ENCODE measurements at places on chromosomes 3 and 15.
A peak's percentile ranks its signal among the peaks of the same experiment; 100 is the strongest.

DNA sequence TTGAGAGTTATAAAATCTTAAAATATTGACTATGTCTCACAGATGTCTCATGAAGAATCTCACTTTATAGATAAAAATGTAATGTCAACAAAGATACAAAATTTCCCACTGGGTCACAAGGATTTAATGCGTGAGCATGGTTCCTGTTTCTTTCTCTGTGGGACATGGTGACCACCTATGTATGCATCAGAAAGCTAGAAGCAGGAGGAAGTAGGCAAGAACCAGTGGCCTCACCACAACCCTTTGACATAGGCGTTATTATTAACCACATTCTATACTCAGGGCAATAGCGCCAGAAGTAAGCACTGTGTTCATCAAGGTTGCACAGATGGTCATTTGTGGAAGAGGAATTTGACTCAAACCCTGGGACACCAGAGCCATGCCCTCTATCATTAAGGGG lies 11.7 kb upstream of the ADAMTS17 start:
- no peak for DNase-seq

- DNase-seq: no peak
These were observed 525.5 kb upstream of the BCHE start for GRCh38 chr3:166362698-166363097.

GRCh38 chr3:87413814-87414213 lies 137.4 kb upstream of the POU1F1 start:
- peak; percentile 38 for DNase-seq

GRCh38 chr3:141231952-141232823 lies 563 bp downstream of the PXYLP1 start:
- no peak for DNase-seq

DNA sequence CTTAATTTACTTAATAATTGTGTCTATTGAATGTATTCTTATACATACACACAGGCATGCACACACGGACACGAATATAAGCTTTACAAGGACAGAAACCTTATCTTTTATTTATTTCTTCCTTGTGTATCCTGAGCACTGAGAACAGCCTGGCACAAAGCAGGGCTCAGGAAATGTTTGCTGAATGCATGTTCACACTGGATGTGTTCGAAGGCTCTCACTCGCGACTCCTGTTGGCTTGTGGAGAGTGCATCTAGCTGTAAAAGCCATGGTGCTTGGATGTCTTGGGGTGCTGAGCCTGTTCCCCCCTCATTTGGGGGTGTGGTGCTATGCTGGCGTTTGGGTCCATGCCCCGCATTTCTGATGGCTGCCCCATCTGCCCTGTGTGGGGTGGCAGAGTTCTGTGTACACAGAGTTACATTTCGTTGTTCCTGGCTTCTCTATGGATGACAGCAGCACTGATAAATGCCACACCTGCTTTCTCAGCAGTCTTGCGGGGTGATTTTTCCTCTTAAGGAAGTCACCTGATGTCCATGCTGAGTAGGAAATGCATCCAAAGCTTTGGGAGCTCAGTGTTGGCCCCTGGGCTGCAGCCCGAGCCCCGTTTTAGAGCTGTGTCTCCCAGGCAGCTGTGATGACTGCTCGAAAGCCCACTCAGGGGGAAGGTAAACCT lies 148.5 kb downstream of the IGF1R start:
- no peak for DNase-seq

DNA sequence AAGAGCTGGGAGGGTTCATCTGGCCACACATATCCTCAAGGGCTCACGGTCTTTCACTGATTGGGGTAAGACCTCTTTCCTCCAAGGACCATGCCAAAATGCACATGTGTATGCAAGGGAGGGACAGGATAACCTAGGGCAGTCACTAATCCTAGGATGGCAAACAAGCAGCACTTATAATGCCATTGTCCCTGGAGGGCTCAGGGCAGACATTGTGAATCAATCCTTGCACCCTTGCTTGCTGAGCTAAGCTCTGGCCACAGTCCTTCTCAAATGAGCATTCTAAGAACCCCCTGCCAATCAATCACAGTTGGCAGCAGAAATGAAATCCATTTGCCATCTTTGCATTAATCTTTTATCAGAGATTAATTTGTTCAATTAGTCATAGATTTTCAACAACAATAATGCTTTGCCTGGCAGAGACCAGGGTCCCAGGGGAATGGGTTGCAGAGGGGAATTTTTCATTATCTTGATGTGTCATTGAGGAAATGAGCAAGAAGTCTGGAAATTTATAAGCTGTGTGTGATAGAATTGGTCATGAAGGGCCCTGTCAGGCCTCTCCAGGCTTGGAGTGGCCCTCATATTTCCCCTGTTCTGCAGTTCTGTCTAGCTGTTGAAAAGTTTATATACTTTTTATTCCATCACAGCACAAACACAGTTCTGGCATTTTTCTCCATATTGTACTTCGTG lies 57.2 kb upstream of the KY start:
- peak; percentile 23 for DNase-seq

- no peak for DNase-seq
These were observed 172.0 kb downstream of the MTHFS start for GRCh38 chr15:79724804-79725203.

- DNase-seq: peak; percentile 65
These were observed 29.8 kb downstream of the KPNA1 start for GRCh38 chr3:122484985-122485384.

DNA sequence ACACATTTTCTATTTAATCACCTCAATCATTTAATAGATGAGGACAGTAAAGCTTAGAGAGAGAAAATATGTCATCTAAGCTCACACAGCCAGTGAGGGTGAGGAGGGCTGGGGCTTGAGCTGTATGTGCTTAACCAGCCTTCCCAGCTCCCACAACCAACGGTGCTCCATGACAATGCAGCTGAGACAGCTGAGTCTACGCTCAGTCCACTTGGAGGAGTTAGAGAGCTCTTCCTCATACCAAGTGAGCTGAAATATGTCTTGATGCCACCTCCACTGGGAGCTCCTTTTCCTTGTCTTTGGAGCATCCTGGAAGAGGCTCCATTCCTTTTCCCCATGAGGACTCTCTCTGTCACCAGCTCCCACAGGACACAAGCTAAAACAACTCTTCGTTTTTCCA lies 9.3 kb downstream of the HOMER2 start:
- DNase-seq: no peak

DNA sequence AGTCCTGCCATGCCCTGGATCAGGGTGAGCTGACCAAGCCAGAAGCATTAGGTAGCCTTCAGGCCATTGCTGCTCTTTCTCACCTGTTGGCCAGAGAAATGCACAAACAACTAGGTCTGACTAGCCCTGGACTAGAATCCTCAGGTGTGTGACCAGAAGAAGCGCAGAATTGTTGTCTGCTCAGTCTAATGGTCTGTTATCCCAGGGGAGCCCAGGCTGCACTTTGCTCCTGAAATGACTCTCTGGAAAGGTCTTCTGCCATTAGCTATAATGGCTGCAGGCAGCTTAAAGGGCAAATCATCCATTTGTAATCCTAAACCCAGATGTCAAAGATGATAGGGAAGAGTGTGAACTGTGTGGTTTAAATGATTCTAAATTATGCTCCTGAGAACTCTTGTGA lies 246.1 kb downstream of the NFKBIZ start:
- no peak for DNase-seq

DNA sequence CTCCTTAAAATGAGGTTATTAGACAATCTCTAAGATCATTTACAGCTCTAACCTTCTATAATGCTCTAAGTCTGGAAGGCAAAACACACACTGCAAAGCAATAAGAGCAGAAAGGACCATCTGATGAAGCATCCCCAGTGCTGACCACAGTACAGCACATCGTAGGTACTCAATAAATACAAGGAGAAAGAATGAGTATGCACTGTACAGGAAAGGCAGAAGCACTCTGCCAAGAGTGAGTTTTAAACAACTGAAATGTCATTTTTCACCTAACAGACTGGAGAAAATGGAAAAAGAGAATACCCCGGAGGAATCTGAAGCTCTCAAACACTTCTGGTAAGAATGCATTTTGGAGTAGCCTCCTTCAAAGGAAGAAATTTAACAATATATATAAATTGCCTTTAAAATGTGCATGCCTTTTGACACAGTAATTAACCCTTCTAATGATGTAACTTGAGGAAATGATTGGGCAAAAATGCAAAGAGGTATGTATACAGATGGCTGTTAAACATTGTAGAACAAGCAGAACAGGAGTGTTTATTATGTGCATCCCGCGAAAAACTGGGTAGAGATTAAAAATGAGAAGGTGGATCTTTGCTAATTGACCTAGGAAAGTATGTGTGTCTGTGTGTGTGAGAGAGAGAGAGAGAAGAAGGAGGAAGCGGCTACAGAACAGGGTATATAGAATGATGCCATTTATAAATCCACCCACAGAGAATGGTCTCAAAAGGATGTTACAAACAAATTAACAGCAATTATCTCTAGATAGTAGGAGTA lies 8.0 kb upstream of the OXTR start:
- DNase-seq: no peak

DNA sequence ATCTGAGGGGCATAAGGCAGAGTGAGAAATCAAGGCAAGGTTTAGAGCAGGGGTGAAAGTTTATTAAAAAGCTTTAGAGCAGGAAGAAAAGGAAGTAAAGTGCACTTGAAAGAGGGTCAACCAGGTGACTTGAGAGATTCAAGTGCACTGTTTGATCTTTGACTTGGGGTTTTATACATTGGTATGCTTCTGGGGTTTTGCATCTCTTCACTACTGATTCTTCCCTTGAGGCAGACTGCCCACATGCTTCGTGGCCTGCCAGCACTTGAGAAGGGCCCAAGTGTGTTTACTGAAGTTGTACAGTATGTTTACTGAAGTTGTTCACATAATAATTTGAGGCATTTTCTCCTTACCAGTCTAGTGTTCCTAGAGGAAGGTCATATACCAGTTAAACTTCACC lies 367.0 kb upstream of the UBE2E2 start:
- DNase-seq: no peak

GRCh38 chr3:4897765-4898453 lies 81.3 kb upstream of the BHLHE40 start:
- no peak for DNase-seq

DNA sequence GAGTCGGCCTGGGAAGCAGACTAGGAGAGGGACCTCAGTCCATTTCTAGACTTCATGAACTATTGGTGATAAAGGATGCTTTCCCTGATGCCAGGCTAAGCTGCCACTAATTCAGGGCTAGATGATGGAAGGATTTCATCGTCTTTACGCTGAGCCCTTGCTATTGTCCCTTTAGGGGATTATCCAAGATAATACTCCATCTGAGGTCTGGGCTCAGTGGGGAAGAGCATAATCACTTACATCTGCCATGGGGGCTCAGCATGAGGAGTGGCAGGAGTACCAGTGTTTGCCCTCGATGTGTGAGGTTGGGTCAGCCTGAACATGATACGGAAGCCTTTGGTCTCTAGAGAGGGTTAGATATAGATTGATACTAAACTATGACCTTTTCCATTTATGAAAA lies 47.3 kb downstream of the PTPRG start:
- no peak for DNase-seq

- no peak for DNase-seq
These were observed 33.7 kb upstream of the CD47 start for GRCh38 chr3:108124337-108125152.

DNA sequence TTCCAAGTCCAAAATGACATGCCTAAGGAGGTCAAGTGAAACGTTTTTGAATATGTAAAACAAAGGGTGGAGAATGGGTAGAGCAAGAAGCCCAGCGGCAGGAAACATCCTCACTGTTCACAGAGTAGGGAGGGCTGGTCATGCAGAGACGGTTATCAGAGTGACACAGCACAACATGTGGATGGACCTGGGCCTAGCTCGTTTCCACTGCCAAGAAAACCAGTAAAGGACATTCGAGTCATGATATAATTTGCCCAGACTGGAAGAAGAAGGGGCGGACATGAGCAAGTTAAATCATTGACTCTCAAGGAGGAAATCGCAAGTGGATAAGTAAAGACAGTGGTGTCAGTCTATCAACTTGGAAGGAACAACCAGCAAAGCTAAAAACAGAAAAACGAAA lies 89.3 kb downstream of the LRIG1 start:
- no peak for DNase-seq

DNA sequence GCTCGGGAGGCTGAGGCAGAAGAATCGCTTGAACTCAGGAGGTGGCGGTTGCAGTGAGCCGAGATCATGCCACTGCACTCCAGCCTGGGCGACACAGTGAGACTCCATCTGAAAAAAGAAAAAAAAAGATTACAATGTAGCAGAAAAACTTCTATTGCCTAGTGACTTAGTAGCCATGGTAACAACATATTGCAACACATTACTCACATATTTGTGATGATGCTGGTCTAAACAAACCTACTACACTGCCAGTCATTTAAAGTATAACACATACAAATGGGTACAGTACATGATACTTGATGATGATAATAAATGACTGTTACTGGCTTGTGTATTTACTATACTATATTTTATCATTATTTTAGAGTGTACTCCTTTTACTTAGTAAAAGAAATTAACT lies 125.6 kb downstream of the PLOD2 start:
- DNase-seq: peak; percentile 22

DNA sequence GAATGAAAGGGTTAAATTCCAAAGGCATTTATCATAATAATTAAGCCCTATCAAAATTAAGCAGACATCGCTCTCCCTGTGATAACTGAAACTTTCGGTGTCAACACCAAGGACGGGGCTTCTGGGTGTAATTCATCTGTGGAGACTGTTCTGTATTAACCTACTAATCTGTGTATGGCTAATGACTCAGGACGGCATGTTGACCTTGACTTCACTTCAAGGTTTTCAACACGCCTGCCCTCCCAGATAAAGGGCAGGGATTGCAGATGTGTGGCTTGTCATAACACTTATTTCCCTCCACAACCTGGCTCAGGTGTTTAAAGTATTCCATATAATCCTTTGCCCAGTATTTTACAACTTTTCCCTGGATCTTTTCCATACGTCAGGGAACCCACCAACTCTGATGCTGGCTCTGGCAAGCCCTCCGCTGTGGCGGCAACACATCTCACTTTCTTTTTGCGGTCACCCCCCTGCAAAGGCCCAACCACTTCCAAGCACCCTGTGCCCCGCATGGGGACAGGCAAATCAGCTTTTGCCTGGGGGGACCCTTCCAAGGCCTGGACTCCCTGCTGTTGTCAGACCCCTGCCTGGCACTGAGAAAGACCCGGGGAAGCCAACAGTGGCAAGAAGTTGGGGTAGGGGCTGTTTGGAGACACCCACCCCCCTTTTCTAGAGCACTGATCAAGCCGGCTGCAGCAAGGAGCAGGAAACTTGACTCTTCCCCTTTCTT lies 93.2 kb upstream of the MEF2A start:
- DNase-seq: no peak

DNA sequence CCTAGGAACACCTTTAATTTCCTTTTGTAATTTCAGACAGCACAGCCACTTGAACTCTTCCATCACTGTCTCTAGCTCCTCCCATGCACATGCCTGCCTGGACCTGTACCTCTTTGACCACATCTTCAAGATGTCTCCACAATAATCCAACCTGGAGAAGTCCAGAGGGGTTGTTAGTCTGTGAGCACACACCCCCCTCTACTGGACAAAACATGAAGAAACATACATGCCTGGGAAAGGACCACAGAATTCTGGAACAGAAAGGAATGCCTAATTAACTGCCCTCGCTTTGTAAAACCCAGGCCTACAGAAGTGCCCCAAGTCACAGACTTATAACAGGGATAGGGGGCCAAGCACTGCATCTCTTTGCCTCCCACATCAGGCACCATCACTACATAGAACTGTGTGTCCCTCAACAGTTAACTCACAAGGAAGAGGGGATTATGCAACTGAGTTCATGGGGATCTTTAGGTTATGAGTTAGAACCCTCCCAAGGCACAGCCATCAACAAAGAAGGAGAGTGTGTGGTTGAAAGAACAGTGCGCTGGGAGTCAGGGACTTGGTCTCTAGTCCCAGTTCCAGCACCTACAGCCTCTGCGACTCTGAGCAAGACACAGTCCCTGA lies 61.7 kb downstream of the FMN1 start:
- peak; percentile 73 for DNase-seq

GRCh38 chr3:16355828-16356227 lies 90.8 kb downstream of the OXNAD1 start:
- DNase-seq: no peak

Measured in EL (cell line).